ENCODE measurements at places on chromosomes 6 and 20. TPM values are rescaled to one million over a fixed set of nuclear protein-coding genes. Genes with fewer than 3 reads are reported as not detected.
A peak's percentile ranks its signal among the peaks of the same experiment; 100 is the strongest.

HLA-DQB1 gene
- not detected for polyA plus RNA-seq

- DNase-seq = no peak
These were observed 38.5 kb downstream of the ORC3 start for GRCh38 chr6:87628424-87628823.

DNA sequence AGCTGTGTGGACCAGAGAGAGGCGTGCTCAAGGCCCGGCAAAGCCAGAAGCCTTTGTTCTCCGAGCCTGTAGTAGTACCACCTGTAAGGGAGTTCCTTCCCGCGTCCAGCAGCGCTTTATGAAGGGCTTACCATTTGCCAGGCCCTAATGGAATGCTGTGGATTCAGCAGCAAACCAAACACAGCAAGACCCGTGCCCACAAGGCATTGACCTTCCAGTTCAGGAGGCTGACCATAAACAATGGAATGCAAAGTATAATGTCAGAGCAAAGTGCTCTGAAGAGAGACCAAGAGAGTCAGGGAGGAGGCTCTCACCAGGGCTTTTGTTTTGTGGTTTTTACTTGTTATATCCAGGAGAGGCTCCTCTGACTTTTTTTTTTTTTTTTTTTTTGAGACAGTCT is 209.8 kb downstream of the ZMYND8 start:
- peak; percentile 34 for DNase-seq

PI3 gene
- polyA plus RNA-seq = not detected

- DNase-seq = peak; percentile 99
These were observed 129.2 kb downstream of the HFE start for GRCh38 chr6:26216359-26216885.

FAM83D gene
- polyA plus RNA-seq = 10.5 TPM

DNA sequence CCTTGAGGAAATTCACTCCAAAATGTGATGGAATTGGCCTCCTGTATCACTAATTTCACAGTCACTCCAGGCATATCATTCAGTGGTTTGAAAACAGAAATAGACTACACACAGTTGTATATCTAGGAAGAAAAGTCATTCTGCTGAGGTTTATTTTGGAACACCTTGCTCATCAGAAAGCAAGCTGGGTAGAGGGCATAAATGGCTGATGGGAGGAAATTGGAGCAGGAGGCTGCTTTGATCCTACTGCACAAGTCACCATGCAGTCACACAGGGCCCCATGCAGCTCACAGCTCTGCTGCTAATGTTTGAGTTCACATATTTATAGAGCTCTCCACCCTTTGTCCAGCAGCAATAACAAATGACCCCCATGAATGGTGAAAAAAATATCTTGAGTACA is 12.3 kb downstream of the NHLRC1 start:
- no peak for DNase-seq

Data from AG04450 (cell line).